A549 (cell line): ENCODE measurements at places on chromosomes 2 and 18.

DNA sequence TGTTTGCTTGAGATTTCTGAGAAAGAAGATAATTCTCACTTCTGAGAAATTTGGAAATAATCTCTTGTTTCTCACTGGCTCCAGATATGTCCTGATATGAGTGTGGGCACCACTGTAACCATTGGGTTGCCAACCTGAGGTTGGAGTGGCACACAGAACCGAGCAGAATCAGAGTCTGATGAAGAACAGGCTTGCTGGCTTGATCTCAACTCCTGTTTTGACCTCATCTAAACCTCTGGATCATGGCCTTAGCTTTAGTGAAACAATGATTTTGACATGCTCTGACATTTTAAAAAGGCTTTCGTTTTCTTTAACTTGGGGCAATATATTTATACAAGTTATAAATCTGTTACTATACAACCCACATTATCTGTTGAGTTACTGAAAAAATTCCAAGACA is 548.0 kb downstream of the IRS1 start:
- no peak for DNase-seq

GRCh38 chr2:223870840-223871611 is 33.6 kb upstream of the AP1S3 start:
- DNase-seq = no peak

GRCh38 chr2:149729586-149729985 is 142.0 kb upstream of the MMADHC start:
- DNase-seq = no peak

DNA sequence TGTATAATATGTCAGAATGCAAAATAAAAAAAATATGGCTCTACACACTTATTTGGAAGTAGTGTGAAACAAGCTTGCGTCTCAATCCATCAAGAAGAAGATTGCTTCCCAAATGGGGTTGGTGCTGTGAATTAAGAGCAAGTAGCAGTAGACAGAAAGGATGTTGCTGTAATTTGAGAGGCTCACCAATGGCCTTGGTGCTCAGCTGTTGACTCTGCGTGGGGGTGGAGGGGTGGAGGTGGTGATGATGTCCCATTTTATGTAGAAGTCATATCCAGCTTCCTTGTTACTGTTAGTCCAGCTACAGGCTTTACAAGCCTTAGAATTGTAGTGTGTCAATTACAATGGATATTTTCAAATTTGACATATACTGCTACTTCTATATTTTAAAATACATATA is 223.4 kb upstream of the RND3 start:
- no peak for DNase-seq

DNA sequence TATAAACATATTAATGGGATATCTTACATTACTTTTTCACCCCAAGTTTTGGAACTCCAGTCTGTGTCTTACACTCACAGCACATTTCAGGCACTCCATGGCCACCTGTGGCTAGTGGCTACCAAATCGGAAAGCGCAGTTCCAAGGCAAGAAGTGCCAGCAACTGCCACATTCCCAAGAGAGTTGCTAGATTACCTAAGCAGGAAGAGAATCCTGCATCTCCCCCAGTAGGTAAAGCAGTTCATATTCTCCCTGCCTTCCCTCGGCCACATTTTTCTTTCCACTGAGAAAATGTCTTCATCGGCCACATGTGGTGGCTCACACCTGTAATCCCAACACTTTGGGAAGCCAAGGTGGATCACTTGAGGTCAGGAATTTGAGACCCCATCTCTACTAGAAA is 62.8 kb downstream of the MEX3C start:
- DNase-seq = no peak

DNA sequence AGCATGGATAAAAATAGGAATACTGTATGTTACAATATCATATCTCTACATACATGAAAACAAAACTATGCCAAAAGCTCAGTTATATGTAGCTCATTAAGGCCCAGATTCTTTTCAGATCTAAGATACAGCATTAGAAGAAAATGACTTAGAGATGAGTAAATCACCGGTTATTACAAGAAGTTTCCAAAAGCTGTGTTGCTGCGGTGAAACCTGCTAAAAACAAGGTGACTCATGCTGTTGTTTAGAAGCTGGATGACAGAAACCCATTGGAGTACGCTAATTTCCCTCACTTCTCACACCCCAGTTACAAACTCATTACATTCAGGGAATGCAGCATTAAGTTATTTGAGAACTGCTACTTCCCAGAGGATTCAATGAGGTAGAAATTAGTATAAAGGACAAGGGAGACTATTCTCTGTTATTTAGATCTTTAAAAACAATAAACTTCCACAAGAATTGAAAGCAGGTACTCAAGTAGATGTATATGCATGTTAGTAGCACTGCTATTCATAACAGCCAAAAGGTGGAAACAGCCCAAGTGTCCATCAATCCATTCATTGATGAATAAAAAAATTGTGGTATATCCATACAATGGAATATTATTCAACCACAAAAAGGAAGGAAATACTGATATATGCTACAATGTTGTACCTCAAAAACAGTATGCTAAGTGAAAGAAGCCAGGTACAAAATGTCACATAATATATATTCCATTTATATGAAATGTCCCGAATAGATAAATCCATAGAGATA is 32.6 kb downstream of the RBKS start:
- DNase-seq = no peak

GRCh38 chr2:47620770-47621437 is 162.0 kb upstream of the MSH6 start:
- no peak for DNase-seq

DNA sequence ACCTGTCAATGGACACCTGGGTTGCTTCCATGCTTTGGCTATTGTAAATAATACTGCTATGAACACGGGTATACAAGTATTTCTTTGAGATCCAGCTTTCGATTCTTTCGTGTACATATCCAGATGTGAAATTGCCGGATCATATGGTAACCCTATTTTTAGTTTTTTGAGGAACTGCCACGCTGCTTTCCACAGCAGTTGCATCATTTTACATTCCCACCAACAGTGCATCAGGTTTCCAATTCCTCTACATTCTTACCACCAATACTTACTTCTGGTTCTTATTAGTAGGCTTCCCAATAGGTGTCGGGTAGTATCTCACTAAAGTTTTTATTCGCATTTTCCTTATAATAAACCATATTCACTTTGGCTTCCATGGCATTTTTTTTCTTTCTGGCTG is 69.6 kb downstream of the PID1 start:
- DNase-seq = no peak
